ENCODE measurements at places on chromosomes 3 and 15.

DNA sequence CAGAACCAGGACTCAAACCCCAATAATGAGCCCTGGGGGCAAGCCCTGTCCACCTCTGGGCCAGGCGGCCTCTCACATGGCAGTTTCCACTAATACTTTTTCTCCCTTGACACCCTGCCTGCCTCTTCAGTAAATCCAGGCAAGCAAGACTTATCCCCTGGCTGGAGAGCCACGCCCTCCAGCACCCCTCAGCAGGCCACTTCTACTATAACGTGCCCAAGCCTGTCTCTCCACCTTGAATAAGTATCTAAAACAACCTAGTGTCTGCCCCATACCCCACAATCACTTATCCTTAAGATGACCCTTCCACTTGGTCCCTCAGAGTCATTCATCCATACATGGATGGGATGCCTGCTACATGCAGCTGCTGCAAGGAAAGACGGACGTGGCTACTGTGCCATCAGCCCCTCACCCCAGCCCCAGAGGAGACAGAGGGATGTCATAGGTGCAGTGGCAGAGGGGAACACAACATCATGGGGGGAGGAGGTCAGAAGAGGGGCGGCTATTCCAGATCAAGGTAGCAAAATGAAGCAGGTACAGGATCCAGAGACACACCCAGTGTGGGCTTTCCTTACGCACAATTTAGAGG lies 63.4 kb downstream of the LRIG1 start:
- no peak for DNase-seq

DNA sequence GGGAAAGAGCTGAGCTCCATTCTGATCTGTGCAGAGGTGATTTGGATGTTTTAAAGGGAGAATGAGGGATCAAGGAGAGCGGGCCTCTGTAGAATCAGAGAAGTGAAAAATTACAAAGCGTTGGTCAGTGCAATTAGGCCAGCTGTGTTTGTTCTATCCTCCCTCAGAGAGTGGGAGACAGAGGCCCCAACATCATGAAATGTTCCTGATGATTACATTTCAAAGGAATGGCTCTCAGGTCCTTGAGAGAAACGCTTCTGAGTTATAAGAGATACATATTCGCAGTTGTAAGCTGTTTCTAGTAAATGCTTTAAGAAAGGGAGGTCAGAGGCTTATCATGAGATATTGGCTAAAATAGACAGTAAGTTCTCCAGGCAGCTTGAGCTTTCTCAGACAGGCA lies 15.7 kb upstream of the CAND2 start:
- DNase-seq: no peak

GRCh38 chr15:60006873-60007272 lies 2.8 kb downstream of the FOXB1 start:
- DNase-seq: no peak

GRCh38 chr15:51849860-51850259 lies 20.4 kb downstream of the TMOD3 start:
- DNase-seq: no peak

GRCh38 chr15:78822514-78822913 lies 11.2 kb upstream of the ADAMTS7 start:
- DNase-seq: no peak

- no peak for DNase-seq
Observed at GRCh38 chr3:129485721-129486663, 42.4 kb upstream of the RHO start.

GRCh38 chr3:117192888-117193287 lies 483.3 kb downstream of the TUSC7 start:
- DNase-seq: no peak

- DNase-seq: no peak
Observed at GRCh38 chr3:69092030-69092516, 7.3 kb downstream of the ARL6IP5 start.

DNA sequence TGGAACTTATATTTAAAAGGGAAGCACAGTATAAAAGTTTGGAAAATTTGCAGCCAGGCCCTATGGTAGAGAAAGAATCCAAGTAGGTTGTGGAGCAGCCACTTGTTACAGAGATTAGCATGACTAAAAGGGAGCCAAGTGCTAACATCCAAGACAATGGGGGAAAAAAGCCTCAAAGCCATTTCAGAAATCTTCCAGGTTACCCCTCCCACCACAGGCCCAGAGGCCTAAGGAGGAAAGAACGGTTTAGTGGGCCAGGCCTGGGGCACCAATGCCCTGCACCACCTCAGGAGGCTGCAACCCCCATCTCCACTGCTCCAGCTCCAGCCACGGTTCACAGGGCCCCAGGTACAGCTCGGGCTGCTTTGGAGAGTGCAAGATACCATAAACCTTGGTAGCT lies 69.9 kb downstream of the IGF2BP2 start:
- no peak for DNase-seq

DNA sequence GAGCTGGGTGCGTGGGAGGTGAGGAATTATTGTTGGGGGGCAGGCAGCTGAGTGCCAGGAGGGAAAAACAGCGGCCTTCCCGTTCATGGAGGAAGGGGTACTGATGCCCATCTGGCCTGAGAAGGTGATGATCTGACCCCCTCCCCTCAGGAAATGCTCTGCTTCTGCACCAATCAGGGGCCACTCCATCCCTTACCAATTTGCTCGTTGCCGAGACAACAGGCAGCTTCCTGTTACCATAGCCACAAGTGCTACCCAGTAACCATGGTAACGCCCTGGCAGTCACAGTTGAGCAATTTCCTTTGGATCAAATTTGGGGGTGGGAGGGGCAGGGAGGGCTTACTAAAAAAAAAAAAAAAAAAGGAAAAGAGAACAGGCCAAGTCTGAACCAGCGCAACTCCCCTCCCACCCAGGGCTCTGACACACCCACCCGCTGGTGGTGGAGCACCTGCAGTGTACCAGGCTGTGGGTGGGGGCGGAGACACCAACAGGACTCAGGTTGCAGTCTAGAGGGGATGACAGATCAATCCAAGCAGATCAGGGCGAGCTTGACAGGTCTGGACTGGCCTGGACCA lies 13.7 kb downstream of the CELF6 start:
- no peak for DNase-seq

DNA sequence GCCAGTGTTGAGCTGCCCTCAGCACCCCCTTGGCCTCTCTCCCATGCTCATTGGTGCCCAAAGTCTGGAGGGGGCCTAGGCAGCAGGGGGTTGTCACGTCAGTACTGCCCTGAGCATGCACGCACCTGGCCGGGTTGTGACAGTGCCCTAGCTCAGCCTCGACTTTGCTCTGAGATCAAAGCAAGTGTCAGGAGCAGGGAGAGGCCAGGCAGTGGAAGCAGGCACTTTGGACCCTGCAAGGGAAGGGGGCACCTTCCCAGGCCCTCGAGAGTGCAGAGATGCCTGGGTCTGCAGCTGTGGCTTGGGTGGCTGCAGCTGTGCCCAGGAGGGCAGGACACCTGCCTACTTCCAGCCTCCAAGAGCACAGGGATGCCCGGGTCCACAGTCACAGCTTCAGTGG lies 561.3 kb downstream of the NLGN1 start:
- DNase-seq: no peak

- no peak for DNase-seq
Observed at GRCh38 chr15:53225781-53226180, 435.6 kb upstream of the ONECUT1 start.

DNA sequence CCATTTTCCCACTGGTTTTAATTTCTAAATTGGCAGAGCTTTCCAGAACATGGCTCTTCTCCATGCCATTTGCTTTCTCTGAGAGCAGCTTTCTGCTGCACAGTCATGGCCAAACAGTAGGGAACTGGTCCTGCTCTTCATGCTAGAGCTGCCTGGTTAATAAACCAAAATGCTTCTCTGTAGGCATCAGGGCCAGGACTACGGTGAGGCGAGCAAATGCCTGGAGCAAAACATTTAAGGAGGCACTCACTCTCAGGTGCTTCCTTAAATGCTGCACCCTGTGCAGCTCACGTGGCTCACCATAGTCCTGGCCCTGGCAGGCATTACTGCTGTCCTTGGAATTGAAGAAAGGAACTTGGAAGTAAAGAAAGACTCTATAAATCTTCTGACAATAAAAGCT lies 48.5 kb upstream of the PPP2R3A start:
- no peak for DNase-seq

GRCh38 chr3:132444383-132444782 lies 27.1 kb downstream of the DNAJC13 start:
- DNase-seq: no peak

DNA sequence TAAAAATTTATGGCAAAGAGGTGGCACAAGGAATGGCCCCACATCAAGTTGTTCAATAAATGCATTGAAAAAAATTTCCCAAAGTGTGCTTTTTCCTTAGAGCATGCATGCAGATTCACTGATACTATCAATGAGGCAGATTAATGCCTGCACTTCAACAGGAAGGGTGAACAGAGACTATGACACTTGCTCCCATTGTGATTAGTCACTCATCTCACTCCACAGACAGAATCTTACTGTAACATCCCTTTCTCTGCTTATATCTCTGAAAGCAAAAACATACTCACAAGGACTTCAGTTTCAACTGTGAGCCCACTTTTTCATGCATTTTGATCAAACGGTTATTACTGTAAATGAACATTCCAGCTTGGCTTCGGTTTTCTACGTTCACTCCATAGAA lies 60.9 kb downstream of the MORC1 start:
- DNase-seq: no peak

- DNase-seq: no peak
Observed at GRCh38 chr3:72135636-72136035, 350.7 kb upstream of the PROK2 start.

DNA sequence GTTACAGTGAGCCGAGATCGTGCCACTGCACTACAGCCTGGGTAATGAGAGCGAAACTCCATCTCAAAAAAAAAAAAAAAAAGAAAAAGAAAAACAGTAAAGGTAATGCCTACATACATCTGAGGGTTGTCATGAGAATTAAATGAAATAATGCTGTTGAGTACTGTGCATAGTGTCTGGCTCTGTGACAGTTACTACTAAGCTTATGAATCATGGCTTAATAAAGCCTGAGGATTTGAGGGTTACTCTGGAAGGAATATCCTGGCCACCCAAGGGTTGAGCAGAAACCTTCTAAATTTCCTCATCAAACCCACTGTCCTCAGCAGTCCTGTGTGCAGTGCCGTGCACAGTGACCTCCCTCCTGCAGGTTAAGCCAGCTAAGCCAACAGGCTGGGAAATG lies 26.8 kb upstream of the ELP6 start:
- DNase-seq: no peak

- DNase-seq: no peak
Observed at GRCh38 chr3:147619921-147620560, 210.9 kb downstream of the ZIC1 start.

DNA sequence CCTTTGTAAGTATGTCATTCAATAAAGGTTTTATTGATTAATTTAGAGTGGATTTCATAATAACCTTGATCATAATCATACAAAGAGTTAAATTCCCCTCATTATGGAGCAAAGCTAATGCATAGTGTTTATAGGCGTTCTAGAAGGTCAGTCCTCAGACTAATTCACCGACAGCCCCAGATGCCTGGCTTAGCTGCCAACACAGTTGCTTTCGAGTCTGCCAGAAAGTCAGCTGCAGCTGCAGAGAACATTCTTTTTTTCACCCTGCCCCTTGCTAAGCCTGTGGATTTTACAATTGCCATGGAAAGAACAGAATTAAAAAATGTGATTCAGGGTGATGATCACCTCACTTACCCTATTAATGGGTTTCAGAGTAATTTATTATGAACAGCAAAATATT lies 21.2 kb downstream of the CADM2 start:
- no peak for DNase-seq

DNA sequence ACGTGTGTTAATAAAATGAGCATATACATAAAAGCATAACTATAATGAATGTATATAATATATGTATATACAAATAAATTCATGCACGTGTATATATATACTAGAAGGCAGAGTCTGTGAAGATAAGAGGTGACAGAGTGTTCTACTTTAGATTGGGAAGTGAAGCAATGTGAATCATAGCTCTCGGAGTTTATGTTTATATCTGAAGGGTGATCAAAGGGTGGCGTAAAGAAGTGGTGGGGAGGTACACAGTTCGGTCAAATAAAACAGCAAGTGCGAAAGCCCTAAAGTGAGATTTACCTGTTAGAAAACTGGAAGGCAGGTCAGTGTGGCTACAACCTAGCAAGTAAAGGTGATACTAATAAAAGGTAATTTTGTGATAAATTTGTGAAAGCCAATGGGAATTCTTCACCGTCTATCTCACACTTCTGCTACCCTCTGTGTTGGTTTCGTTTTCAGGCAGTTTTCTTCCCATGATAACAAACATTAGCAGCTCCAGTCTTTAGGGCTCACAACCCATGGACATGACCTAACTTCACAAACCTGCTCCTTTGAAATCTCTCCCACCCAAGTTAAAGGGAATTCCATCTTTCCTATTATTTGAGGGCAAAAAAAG lies 46.7 kb upstream of the BCHE start:
- no peak for DNase-seq

- DNase-seq: no peak
Observed at GRCh38 chr3:1798711-1799405, 299.8 kb upstream of the CNTN4 start.

GRCh38 chr3:133610031-133610430 lies 36.5 kb downstream of the CDV3 start:
- DNase-seq: no peak

DNA sequence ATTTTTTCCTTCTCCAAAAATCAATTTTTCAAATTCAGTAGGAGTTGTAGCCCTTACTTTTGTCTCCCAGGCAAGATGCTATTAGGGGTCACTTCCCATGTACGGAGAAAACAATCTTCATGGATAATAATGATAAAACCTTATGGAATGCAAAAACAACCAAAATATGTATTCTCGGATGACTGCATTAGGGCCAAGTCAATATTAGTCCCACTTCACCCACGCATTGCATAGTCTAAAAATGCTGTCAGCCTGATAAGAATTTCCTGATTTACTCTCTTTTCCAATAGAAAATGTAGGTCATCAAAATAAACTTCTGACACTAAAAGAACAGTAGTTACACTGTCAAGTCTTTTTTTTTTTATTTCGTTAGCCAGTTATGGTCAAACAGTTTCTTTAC lies 2.7 kb downstream of the VGLL3 start:
- no peak for DNase-seq

GRCh38 chr15:73872346-73872745 lies 1.0 kb upstream of the TBC1D21 start:
- no peak for DNase-seq

DNA sequence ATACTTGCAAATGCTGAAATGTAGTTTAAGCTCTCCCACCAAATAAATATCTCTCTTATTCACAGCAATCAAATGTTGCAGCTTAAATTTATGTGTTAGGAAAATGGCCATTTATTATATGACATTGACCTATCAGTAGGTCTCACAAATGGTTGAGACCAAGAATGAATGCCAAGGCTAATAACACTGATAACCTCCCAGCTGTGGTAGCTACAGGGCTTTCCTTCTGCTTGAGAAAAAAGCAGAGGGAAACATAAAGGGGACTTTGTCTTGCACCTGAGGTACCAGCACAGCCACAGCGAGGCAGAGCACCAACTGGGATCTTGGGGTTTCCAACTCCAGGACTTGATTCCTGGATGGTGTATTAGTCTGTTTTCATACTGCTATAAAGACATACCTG lies 73.1 kb upstream of the TTC14 start:
- DNase-seq: no peak
